ENCODE measurements at places on chromosomes 6 and 20.

DNA sequence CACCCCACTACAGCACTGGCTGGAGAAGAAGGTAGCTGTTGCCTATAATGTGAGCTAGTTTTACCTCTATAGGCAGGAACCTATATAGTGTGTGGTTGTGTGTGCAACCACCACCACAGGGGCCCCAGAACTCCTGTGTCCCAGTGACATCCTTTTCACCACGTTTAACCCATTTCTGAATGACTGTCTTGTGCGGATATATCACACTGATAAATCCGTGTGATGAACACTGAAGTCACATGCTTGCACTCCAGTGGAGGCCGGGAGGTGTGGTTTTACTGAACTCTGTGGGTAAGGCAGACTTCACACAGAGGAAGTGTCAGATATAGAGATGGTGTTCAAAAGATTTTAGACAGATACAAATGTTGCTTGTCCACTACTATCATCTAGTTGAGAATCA, 32.5 kb downstream of the SDHAF4 start:
- DNase-seq: no peak

DNA sequence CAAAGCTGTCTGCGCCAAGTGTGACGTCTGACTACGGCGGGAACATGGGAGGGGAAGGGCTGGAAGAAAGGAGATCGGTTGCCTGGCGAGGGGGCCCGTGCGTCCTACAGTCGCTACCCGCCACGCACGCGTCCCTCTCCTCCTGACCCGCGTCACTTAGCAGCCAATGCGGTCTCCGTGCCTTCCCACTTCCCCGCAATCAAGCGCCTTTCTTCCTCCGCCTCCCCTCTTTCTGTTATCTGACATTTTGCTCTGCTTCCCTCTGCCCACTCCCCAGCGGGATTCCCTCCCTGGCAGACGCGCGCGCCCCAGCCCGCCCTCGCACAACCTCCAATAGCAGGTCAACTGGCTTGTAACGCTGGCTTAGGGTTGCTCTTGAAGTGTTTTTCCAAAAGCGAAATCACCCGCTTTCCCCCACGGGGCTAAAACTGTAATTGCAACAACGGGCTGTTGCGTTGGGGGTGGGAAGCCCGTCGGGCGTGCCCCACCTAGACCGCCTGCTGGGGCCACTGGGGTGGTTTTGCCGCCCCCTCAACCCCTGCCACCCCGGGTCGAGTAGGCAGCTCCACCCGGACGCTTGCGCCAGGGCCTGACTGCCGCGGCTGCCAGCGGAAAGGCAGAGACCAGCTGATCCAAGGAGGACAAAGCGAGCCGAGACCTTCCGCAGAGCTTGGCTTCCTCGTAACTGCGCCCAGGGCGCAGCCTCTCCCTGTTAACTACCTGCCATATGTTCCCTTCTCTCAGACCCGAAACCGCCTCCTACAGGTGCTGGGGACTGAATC, 6.2 kb upstream of the SOX4 start:
- DNase-seq: peak; percentile 9

- no peak for DNase-seq
Measured at GRCh38 chr20:37254114-37254878, 7.3 kb downstream of the GHRH start.

GRCh38 chr6:159875194-159875593, 15.6 kb upstream of the MAS1 start:
- DNase-seq: no peak

DNA sequence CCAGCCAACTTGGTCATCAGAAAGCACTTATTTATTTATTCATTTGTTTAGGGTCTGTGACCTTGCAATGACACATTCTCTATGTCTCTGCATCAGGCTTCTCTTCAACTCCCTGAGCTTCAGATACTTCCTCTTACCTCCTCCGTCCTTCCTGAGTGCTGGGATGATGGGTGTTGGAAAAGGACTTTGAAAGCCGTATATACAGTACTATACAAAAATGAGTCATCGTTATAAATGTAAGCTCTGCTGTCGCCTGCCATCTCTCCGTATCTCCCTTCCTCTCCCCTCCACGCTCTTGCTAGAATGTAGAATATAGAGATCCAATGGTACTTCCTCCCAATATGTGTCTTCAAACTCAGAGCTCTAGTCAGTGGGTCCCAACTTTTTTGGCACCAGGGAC, 91.9 kb upstream of the SALL4 start:
- DNase-seq: no peak

Measured in stimulated activated CD4-positive, alpha-beta T cell treated with anti-CD3 and anti-CD28 coated beads, Interleukin-4, amount 100 ng/mL, for 24 hours (primary cell).